ENCODE measurements at places on chromosomes 6 and 20. TPM values are rescaled to one million over a fixed set of nuclear protein-coding genes. Genes with fewer than 3 reads are reported as not detected.

DNA sequence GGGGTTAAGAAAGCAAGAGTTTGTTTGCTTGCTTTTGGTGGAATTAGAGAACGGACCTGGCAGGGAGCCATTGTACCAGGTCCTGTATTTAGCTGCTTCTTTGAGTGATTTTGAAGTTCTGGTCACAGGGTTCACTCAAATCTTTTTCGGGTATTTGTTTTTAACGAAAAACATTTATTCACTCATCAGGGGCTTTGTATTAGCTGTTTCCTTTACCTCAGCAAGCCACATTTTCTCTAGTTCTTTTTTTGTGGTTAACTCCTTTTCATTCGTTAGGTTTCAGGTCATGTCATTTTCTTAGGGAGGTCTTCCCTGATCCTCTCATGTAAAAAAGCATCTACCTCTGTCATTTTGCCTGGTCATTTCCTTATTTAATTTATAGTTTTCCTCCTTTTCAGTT, 1502.2 kb downstream of the GRIK2 start:
- no peaks in the 10 kb centered on the region for H3K4me1 ChIP-seq
- H3K27ac ChIP-seq, result no peak overlapping the region
- no peaks in the 10 kb centered on the region for H3K36me3 ChIP-seq
- no peak for DNase-seq

- DNase-seq, result peak; percentile 48
- H3K4me3 ChIP-seq, result peak overlapping the region; percentile 59
- H3K4me1 ChIP-seq, result peaks cover 11% of the 10 kb centered on the region
- no peak overlapping the region for H3K27ac ChIP-seq
- H3K36me3 ChIP-seq, result no peaks in the 10 kb centered on the region
- H3K27me3 ChIP-seq, result no peaks in the 10 kb centered on the region
These were observed 93.1 kb downstream of the CHD6 start for GRCh38 chr20:41524980-41525613.

DNA sequence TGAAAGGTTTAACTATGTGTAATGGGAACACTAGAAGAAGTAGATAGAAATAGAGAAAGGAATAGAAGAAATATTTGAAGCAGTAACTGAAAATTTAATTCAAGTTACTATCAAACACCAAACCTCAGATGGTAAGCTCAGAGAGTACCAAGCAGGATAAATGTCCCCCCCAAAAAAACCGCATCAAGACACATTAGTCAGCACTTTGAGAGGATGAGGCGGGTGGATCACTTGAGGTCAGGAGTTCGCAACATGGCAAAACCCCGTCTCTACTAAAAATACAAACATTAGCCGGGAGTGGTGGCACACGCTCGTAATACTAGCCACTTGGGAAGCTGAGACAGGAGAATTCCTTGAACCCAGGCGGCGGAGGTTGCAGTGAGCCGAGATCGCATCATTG, 253.1 kb downstream of the C6orf118 start:
- no peak overlapping the region for H3K4me3 ChIP-seq
- H3K4me1 ChIP-seq, result peaks cover 7% of the 10 kb centered on the region
- no peaks in the 10 kb centered on the region for H3K27me3 ChIP-seq
- DNase-seq, result no peak

- H3K36me3 ChIP-seq, result peaks cover 2% of the 10 kb centered on the region
- H3K4me3 ChIP-seq, result no peak overlapping the region
- H3K27ac ChIP-seq, result no peak overlapping the region
- peaks cover 3% of the 10 kb centered on the region for H3K4me1 ChIP-seq
- no peaks in the 10 kb centered on the region for H3K27me3 ChIP-seq
These were observed 12.1 kb downstream of the PPP2R5D start for GRCh38 chr6:42996513-42996912.

GRCh38 chr6:105949869-105950268, 136.3 kb upstream of the PRDM1 start:
- no peak overlapping the region for H3K27ac ChIP-seq
- H3K4me3 ChIP-seq, result no peak overlapping the region
- no peaks in the 10 kb centered on the region for H3K27me3 ChIP-seq
- H3K36me3 ChIP-seq, result no peaks in the 10 kb centered on the region
- no peak for DNase-seq

- H3K4me1 ChIP-seq, result no peaks in the 10 kb centered on the region
- no peak overlapping the region for H3K27ac ChIP-seq
These were observed 109.7 kb upstream of the MMS22L start for GRCh38 chr6:97392735-97393134.

DNA sequence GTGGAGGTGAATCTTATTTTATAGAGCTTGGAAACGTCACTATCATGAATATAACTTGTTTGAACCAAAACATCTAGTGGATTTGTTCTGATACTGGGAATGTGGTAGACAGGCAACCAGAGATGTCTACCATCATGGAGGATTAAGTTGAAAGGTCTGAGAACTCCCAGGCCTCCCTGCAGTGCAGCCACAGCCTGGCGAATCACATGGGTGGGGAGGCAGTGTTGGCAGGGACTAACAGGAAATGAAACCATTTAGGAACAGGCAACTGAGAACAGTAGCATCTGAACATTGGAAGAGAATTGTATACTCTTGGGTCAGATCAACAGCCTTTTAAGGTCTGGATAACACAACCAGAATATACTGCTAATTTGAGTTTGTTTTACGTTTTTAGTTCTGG, 22.3 kb upstream of the CEP162 start:
- H3K27me3 ChIP-seq, result no peaks in the 10 kb centered on the region
- H3K36me3 ChIP-seq, result no peaks in the 10 kb centered on the region
- DNase-seq, result peak; percentile 50
- H3K27ac ChIP-seq, result no peak overlapping the region

- DNase-seq, result peak; percentile 64
- H3K4me3 ChIP-seq, result peak overlapping the region; percentile 93
- no peaks in the 10 kb centered on the region for H3K27me3 ChIP-seq
- H3K27ac ChIP-seq, result peak overlapping the region; percentile 94
- peaks cover 3% of the 10 kb centered on the region for H3K4me1 ChIP-seq
These were observed 2.2 kb upstream of the STXBP5 start for GRCh38 chr6:147201885-147202515.

Gene TSBP1
- not detected for total RNA-seq

DNA sequence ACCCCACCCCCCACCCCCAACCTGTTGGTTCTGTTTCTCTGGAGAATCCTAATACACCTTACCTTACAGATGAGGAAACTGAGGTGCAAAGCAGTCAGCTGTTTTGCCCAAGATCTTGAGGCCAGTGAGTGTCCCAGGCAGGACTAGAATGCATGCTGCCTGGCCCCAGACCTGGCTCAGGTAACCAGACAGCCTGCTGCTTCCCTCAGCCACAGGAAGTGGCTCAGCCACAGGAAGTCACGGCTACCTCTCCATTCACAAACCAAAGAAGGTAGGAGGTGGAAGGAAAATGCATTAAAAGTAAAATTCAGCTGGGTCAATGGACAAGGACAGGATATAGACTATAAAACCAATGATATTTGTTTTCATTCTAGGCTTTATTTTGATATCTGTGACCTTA, 517.6 kb downstream of the CD83 start:
- peaks cover 3% of the 10 kb centered on the region for H3K27me3 ChIP-seq
- H3K27ac ChIP-seq, result no peak overlapping the region
- H3K36me3 ChIP-seq, result no peaks in the 10 kb centered on the region
- DNase-seq, result no peak
- H3K4me3 ChIP-seq, result no peak overlapping the region

Gene TMEM181
- total RNA-seq, result 43.3 TPM

Gene EFCAB8
- total RNA-seq, result 1.4 TPM

DNA sequence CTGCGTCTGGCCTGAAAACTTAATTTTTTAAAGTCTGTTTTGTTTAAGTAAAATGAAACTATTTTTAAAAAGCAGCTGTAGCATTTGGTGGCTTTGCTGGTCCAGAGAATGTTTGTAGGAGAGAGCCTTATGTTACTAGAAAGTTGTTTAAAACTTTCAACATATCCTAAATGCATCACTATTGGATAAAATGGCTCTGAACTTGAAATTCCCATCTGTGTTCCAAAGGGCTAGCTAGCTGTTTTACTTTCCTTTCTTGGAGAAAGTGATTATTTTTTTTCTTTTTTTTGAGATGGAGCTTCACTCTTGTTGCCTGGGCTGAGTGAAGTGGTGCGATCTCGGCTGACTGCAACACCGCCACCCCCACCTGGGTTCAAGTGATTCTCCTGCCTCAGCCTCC, 2.5 kb downstream of the SYNJ2 start:
- peak overlapping the region; percentile 91 for H3K4me3 ChIP-seq
- peaks cover 3% of the 10 kb centered on the region for H3K36me3 ChIP-seq
- DNase-seq, result no peak
- H3K27me3 ChIP-seq, result no peaks in the 10 kb centered on the region
- H3K27ac ChIP-seq, result peak overlapping the region; percentile 88

Gene KIF25
- total RNA-seq, result not detected

- H3K36me3 ChIP-seq, result no peaks in the 10 kb centered on the region
- DNase-seq, result no peak
- no peak overlapping the region for H3K27ac ChIP-seq
- H3K4me1 ChIP-seq, result peaks cover 6% of the 10 kb centered on the region
These were observed 208.1 kb upstream of the PROKR2 start for GRCh38 chr20:5524896-5525295.

GRCh38 chr20:4674672-4675071, 47.0 kb upstream of the PRND start:
- no peak for DNase-seq
- no peak overlapping the region for H3K27ac ChIP-seq
- H3K36me3 ChIP-seq, result no peaks in the 10 kb centered on the region
- no peak overlapping the region for H3K4me3 ChIP-seq
- H3K4me1 ChIP-seq, result no peaks in the 10 kb centered on the region

DNA sequence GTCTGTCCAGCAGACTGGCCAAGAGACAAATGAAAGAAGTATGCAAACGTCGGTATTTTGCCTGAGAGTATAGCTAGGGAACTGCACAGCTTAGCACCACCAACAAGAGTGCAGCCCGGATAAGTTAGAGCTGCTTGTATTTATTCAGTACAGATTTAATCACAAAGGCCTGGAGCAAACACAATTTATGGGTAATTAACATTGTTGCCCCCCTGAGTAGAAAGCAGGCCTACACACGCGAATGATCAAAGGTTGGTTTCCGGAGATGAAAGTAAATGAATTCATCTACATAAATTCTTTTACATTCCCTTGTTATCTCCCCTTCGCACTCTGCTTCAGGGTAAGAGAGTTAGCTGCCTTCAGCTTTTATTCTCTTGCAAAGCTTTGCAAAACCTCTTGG, 24.7 kb upstream of the CRISP1 start:
- no peak overlapping the region for H3K27ac ChIP-seq
- no peak overlapping the region for H3K4me3 ChIP-seq
- H3K36me3 ChIP-seq, result no peaks in the 10 kb centered on the region
- DNase-seq, result peak; percentile 11
- no peaks in the 10 kb centered on the region for H3K4me1 ChIP-seq

GRCh38 chr20:53582574-53583351, 10.9 kb downstream of the ZNF217 start:
- H3K27me3 ChIP-seq, result no peaks in the 10 kb centered on the region
- H3K4me1 ChIP-seq, result peaks cover 42% of the 10 kb centered on the region
- no peak overlapping the region for H3K4me3 ChIP-seq
- H3K27ac ChIP-seq, result peak overlapping the region; percentile 96
- DNase-seq, result peak; percentile 82

GRCh38 chr6:158892266-158892665, 73.1 kb upstream of the EZR start:
- no peaks in the 10 kb centered on the region for H3K27me3 ChIP-seq
- H3K27ac ChIP-seq, result no peak overlapping the region
- no peak for DNase-seq
- H3K36me3 ChIP-seq, result no peaks in the 10 kb centered on the region

DNA sequence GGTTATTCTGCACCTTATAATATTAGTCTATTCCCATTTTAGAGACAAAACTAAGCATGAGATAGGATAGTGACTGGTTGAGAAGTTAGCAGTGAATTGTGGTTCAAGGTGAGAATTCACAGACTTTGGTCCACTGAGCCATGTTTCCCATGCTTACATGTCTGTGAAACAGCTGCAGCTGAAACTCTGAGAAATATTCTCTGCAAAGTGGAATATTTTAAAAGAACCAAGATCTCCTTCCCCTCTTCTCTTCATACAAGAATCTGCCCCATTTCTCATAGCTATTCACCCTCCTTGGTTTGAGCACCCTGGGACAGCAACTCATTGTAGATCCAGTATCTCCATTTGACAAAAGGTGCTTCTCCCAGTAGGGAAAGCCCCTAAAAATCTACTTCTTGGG, 70.2 kb upstream of the TMEM170B start:
- no peak overlapping the region for H3K4me3 ChIP-seq
- H3K27me3 ChIP-seq, result no peaks in the 10 kb centered on the region
- no peak overlapping the region for H3K27ac ChIP-seq
- DNase-seq, result no peak
- H3K4me1 ChIP-seq, result no peaks in the 10 kb centered on the region

DNA sequence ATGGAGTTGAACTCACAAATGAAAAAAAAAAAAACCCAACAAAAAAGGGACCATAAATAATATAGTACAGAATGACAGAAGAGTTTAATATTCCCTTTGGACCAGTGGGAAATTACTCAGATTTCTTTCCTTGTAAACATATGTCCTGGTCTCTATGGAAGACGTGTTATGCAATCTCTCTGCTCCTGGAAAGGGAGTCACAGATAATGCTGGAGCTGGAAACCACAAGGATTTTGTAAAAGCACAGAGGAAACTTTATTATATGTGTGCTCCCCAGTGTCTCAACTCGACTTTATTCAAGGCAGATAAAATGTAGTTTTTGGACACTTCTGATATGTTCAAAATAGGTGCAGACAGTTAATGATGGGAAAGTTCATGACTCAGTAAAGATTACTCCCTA, 88.1 kb upstream of the ZFP64 start:
- no peaks in the 10 kb centered on the region for H3K36me3 ChIP-seq
- no peak for DNase-seq
- no peak overlapping the region for H3K27ac ChIP-seq

Gene GTF3C6
- total RNA-seq, result 35.1 TPM

- H3K4me1 ChIP-seq, result no peaks in the 10 kb centered on the region
- no peaks in the 10 kb centered on the region for H3K36me3 ChIP-seq
- no peak for DNase-seq
- no peak overlapping the region for H3K27ac ChIP-seq
- no peak overlapping the region for H3K4me3 ChIP-seq
- no peaks in the 10 kb centered on the region for H3K27me3 ChIP-seq
These were observed 121.9 kb downstream of the ARID1B start for GRCh38 chr6:156899071-156899470.

GRCh38 chr6:130033949-130034348, 15.6 kb downstream of the L3MBTL3 start:
- H3K36me3 ChIP-seq, result no peaks in the 10 kb centered on the region
- H3K4me1 ChIP-seq, result peaks cover 10% of the 10 kb centered on the region
- H3K4me3 ChIP-seq, result no peak overlapping the region

Measured in osteoblast (primary cell).